ENCODE measurements at places on chromosomes 13 and 19.

DNA sequence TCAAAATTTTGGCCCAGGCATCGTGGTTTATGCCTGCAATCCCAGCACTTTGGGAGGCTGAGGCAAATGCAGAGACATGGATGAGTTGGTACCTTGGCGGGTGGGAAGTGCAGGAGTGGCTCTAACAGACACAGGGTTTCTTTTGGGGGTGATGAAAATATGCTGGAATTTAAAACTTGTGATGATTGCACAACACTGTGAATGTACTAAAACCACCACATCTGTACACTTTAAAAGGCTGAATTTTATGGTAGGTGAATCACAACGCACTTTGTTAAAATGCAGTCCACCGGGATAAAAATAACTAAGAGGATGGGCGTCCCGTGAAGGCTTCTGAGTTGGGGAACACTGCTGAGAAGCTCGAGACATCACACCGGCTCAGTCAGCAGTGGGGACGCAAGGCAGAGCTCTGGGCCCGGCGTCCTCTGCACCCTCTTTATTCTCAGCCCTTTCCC is 47.1 kb downstream of the MLLT1 start:
- DNase-seq = no peak

GRCh38 chr13:51895906-51896888 is 34.4 kb downstream of the CCDC70 start:
- no peak for DNase-seq

DNA sequence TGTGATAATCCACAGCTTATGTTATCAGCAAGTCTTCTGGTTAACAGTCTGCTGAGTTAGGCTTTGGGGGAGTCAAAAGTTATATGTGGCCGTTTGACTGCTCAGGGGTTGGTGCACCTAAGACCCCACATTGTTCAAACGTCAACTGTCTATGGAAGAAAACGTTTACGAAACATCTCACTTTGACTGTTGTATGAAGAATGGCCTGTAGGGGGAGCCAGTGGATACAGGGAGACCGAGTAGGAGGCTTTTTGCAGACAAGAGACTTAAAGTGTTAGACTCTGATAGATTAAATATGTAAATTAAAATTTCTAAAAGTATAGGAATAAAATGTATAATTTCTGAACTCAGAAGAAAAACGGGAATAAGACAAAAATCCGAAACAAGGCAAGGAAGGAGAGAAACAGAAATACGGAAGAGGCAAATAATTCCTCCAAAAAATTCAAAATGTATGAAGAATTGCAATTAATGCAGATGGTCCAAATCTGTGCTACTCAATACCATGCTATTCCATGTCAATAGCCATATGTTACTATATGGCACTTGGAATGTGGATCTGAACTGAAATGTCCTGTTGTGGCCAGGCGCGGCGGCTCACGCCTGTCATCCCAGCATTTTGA is 37.8 kb downstream of the TNFSF14 start:
- DNase-seq = peak; percentile 43

GRCh38 chr13:40994581-40995230 is 24.4 kb downstream of the ELF1 start:
- DNase-seq = no peak

DNA sequence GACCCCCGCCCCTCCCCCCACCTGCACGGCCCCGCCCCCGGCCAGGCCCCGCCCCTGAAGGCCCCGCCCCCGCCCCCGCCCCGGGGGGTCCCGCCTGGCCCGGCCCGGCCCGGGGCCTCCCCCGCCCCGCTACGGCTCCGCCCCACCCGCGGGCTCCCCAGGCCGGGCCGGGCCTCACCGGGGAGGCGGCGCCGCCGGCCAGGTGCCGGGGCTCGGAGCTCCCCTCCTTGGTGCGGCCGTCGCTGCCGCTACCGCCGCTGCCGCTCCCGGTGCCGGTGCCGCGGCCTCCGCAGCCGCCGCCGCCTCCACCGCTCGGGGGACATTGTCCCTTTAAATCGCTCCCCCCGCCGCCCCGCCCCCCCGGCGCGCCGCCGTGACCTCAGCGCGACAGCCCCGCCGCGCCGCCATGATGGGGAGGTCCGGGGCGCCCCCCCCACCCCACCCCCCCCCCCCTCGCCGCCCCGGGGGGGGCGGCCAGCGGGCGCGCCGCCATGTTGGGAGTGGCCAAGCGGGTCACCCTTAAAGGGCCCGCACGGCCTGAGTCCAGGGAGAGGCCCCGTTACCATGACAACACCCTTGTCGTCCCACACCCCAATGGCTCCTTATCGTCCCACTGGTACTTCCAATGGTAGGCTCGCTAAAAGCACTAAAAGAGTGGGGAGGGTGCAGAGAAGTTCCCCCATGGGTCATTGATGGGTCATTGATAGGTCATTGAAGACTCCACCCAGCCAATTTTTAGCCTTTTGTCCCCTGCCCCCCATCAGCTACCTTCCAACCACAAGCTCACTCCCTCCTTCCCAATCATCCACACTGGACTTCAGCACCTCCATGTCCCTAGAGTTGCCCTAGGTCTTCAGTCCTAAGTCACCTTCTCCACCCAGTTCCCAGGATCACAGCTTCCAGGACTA is at the start of gene WIZ:
Gene WIZ (minus strand): TSS at position 337 of the 908 bp plus-strand sequence. CDS start 1,649 bp downstream, outside the sequence.
- DNase-seq = no peak

DNA sequence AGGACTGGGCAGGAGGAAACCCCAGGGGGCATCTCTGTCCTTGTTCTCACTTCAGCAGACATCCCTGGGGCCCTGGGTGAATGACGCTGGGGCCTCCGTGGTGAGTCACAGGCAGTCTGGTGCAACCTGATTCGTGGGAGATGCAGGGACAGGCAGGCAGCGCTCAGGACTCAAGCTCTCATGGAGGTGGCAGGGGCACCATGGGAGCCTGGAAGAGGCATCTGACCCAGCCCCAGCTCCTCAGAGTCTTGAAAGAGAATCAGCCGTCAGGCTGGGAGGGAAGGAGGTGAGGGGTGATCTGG is 14.0 kb upstream of the PTOV1 start:
- no peak for DNase-seq

GRCh38 chr13:97192166-97192565 is 30.0 kb upstream of the MBNL2 start:
- DNase-seq = no peak

- DNase-seq = no peak
These were observed 402.4 kb downstream of the KCNRG start for GRCh38 chr13:50417597-50417996.

DNA sequence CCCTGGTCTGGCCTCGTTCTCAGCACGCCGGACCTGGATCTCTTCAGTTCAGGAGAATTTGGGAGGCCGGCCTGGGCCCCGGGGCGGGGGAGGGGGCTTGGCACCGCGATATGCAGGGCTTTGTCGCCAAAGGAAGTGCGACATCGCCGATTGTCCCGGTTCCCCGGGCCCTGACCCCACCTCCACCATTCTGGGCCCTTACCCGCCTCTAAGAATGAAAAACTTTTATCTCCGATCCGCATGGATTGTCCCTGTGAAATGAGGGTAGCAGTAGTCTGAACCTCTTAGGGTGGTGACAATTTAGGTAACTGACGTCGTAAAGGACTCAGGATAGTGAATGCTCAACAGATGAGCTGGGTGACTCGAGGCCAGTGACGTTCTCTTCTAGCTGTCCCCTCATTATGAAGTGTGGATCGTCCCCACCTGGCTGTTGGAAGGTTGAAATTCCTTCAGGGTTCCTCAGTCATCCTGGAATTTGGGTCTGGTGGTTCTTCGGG is 650 bp downstream of the DDA1 start:
- no peak for DNase-seq

DNA sequence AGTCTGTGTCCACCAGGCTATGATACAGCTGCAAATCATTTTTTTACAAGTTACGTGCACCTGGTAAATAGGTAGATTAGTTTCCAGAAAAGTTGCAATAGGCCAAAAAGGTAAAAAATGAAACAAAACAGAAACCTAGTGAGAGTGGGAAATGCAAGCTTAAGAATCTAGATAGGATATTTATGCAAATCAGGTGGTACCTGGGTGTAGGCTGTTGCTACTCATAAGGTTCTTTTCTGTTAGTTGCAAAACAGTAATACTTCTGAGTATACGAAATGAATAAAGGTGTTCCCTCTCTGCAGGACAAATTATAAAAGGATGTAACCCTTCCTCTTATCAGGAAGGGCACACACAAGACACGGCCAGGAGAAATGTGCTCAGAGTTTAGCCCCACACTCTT is 97.9 kb downstream of the UGGT2 start:
- DNase-seq = no peak

- DNase-seq = no peak
These were observed 1.2 kb upstream of the ZNF225 start for GRCh38 chr19:44111910-44112463.

GRCh38 chr19:21134934-21135366 is 6.9 kb upstream of the ZNF431 start:
- DNase-seq = peak; percentile 7

DNA sequence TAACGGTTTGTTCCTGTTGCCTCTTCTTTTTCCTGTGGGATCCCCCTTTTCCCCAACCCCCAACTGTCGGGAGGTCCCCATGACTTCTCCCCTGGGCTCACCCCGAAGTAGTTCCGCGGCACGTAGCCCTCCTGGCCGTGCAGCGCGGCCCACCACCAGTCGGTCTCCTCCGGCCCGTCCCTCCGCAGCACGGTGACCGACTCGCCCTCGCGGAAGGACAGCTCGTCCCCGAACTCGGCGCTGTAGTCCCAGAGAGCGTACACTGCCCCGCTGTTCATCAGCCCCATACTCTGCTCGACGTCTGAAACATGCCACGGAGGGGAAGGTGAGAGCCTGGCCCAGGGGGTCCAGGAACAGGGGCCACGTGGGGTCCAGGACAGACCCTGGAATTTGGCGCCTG is 12.1 kb upstream of the ERCC2 start:
- DNase-seq = no peak

DNA sequence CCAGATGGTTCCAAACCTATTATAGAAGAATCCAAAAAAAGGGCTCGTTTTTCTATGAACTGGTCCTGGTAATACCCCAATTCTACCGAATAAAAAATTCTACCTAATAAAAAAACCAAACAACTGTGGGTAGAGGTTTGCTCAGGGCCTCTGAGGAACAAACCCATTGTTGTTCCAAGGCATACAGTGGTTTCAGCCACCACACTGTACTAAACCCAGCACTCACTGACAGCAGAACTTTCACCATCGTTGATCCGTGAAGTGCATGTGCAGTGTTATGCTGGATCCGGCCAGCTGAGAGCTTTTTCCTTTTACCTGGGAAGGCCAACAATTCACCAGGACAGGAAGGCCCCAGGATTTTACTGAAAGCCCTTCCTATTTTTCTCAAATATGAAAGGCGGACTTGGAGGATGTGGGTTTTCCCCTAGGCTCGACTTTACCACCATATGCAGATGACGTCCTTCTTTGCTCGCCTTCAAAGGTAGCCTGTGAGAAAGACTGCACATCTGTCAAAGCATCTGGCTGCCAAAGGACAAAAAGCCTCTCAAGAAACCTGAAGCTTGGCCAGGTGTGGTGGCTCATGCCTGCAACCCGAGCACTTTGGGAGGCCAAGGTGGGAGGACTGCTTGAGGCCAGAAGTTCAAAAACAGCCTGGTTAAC is 7.2 kb upstream of the PABPC3 start:
- DNase-seq = no peak

- DNase-seq = no peak
These were observed 76.2 kb downstream of the C13orf42 start for GRCh38 chr13:51034906-51035305.

GRCh38 chr13:23741879-23742510 is 147.2 kb downstream of the MIPEP start:
- no peak for DNase-seq

DNA sequence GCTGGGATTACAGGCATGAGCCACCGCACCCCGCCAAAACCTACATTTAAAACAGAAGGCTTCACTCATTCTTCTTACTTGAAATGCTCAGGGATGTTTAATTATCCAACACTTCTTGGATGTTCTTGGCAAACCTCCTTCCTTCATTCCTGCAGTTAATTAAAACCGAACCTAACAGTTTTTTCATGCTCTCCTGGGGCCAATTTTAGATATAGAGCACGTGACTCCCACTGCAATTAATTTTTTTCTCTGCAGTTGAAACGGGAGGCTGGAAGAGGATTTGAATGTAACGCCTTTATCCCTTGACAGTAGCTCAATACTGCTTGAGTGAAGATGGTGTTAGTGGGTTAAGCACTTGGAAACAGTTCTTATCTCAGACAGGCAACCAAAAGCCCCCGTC is 4.6 kb upstream of the ACTL9 start:
- no peak for DNase-seq

DNA sequence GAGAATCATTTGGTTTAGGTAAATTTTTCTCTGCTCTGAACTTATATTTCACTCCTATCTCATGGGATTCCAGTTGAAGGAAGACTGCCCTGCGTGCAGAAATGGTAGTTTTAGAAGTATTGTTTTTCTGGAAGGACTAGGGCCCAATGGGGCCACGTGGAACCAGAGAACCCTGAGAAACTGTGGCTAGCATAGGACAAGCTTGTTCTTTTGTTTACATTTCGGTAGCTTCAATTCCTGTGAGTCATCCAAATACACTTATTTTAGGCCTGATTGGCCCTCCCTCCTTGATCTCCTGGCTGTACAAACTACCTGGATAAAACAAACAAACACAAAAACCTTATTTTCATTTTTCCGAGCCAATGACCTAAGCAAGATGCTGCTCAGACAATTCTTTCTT is 124.0 kb downstream of the ITGBL1 start:
- no peak for DNase-seq

DNA sequence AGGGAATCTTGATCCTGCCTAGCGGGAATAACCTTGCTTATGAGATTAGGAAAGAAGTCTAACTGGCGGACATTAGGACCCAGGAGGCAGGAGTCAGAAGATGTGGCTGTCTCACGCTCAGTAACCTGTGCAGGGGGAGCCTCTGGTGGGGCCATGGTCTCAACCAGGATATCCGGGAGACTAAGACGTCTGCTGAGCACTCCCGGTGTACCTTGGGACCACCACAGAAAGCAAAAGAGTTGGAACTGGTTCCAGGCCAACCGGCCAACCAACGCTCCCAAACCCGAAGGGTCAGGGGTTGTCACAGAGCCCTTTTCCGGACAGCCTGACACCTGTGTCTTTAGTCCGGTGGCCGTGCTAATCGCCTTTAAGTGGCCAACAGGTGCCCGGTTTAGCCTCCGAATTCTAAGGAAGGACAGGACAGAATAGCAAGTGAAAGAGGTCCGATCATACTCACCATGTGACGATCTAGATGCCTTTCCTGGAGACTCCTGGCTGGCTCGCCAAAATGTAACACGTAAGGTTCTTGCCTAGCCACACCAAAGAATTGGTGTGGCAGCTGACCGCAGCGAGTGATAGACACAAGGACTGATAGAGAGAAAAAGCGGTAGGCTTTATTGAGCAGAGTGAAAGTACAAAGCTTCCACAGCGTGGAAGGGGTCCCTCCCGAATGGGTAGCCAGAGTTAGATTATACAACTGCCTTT is 103.9 kb upstream of the DIAPH3 start:
- no peak for DNase-seq

DNA sequence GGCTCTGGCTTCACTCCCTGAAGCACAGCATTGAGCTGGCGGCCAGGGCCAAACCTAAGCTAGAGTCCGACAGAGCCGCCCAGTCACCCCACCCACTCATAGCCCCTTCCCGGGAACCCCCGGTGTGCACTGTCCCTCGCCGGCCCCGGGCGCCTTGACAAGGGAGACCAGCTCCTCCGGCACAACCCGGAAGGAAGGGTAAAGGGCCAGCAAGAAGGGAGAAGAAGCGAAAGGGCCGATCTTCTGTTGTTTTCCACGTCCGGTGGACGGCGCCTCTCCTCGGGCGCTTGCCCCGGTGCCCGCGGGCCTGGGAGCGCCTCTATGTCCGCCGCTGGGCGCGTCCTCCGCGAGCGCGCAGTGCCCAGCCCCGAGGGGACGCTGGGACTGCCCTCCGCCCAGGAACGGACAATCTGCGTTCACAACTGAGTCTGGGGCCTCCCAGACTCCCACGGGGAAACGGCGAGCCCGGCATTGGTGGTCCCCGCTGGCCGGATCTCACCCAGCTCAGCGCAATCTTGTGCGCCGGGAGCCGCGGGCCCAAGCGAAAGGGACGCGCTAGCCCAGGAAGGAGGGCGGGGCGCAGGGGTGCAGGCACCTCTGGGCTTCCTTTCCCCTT is 172.5 kb upstream of the MIR17HG start:
- DNase-seq = no peak
